ENCODE measurements at places on chromosomes 16 and 17. TPM values are rescaled to one million over a fixed set of nuclear protein-coding genes. Genes with fewer than 3 reads are reported as not detected.

DNA sequence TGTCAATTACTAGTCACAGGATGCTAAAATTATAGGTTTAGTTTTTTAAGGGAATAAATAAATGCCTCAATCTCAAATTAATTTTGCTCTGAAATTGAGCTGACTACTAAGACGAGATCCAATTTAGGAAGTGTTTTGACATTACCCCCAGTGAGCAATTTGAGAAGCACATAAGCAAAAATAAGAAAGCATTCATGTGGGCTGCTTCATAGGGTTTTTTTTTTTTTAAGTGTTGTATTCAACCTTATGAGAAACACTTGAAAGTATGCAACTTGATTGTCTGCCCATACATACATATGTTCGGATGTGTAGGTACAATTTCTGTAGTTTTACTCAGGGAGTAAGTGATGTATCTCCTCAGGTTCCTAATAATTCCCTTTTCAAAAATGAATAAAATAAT, 77.6 kb downstream of the PRKCA start:
- DNase-seq: no peak

DNA sequence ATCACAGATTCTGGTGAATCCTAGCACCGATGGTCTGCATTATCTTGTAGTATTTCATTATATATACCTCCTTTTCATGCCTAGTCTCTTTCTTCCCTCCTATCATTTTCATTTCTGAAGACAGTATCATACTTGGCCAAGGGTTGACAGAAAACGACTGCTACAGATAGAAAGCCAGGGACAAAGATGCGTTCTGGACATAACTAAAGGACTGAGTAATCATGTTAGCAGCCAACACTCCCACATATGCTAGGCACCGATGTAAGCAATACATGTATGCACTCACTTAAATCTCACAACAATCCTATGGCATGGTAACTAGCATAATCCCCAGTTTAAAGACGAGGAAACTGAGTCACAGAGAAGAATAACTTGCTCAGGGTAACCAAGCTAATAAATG, 22.9 kb downstream of the RDM1 start:
- DNase-seq: no peak

GRCh38 chr17:6556121-6557039, at the start of gene PITPNM3:
Gene PITPNM3 (minus strand): TSS chr17:6556555. CDS start chr17:6556406, 149 bp downstream.
- DNase-seq: peak; percentile 58

GRCh38 chr16:12197812-12198211, 221.3 kb downstream of the SNX29 start:
- DNase-seq: no peak

GRCh38 chr17:63035695-63036094, 69.7 kb downstream of the TANC2 start:
- no peak for DNase-seq

- no peak for DNase-seq
These were observed 45.8 kb upstream of the STAC2 start for GRCh38 chr17:39271546-39271945.

The PPY gene
- total RNA-seq: not detected

The SLC13A5 gene
- 0.63 TPM for total RNA-seq

The CCL7 gene
- total RNA-seq: not detected

The CTU2 gene
- 21.2 TPM for total RNA-seq

The MYH1 gene
- not detected for total RNA-seq

Measured in thyroid gland (tissue), 4 donors.